ENCODE measurements at places on chromosomes 5 and 9. TPM values are rescaled to one million over a fixed set of nuclear protein-coding genes. Genes with fewer than 3 reads are reported as not detected.

- DNase-seq, result no peak
Observed at GRCh38 chr9:134842321-134842720, 38.3 kb upstream of the FCN2 start.

The SNCB gene
- total RNA-seq, result 1.8 TPM

The FOXD4L4 gene
- 0.53 TPM for total RNA-seq

GRCh38 chr9:18666986-18667772 lies 193.2 kb downstream of the ADAMTSL1 start:
- no peak for DNase-seq

The GMCL2 gene
- not detected for total RNA-seq

DNA sequence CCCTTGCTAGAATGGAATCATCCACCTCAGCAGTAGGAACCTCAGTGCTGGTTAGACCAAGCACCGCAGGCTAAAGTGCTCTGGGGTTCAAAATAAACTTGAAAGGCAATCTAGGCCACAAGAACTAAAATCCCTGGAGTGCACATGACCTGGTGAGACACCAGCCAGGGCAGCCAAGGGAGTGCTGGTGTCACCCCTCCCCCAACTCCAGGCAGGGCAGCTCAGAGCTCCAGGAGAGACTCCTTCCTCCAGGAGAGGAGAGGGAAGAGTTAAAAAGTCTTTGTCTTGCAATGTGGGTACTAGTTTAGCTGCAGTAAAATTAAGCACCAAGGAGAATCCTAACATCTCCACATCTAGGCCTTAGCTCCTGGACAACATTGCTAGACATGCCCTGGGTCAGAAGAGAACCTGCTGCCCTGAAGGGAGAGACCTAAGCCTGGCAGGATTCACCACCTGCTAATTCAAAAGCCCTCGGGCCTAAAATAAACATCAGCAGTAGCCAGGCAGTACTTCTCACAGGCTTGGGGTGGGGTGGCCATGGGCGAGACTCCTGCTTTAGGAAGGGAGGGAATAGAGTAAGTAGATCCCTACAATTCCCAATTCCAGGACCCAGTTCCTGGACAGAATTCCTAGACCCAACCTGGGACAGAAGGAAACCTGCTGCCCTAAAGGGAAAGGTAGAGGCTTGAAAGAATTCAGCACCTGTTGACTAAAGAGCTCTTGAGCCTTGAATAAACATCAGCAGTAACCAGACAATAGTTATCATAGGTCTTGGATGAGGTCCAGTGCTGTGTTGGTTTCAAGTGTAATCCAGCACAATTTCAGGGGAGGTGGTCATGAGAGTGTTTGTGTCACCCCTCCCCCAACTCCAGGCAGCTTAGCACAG lies 25.8 kb downstream of the UGT3A2 start:
- DNase-seq, result no peak

DNA sequence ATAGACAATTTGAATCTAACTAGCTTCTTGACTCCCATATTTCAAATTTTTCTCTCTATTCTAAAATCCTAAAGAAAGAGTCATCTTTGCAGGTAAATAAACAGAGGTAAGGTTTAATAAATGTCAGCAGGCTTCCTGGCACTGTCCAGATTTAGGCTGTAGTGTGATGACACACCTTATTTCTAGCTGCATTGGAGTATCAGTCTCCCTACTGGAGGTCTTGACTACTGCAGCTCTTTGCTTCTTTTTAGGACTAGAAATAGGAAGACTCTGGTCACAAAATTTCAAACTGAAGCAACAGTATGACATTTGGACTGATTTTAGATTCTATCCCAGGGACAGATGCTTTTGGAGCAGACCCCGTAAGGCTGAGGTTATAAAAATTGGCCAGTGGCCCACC lies 40.7 kb upstream of the PPP3R2 start:
- no peak for DNase-seq

The OTP gene
- total RNA-seq, result not detected
